GM23248 (cell line): ENCODE measurements at places on chromosomes 2 and 18. TPM values are rescaled to one million over a fixed set of nuclear protein-coding genes. Genes with fewer than 3 reads are reported as not detected.

The GALNT14 gene
- 2.3 and 3.2 TPM in 2 replicates for polyA plus RNA-seq

The OR6B2 gene
- not detected in 2 replicates for polyA plus RNA-seq

The CROCC2 gene
- polyA plus RNA-seq = not detected in 2 replicates

The HOXD1 gene
- polyA plus RNA-seq = 1.5 and 2.2 TPM in 2 replicates

The L3MBTL4 gene
- not detected in 2 replicates for polyA plus RNA-seq

The PCGF1 gene
- 23.5 and 24.8 TPM in 2 replicates for polyA plus RNA-seq

The MROH2A gene
- polyA plus RNA-seq = not detected in 2 replicates

The TACR1 gene
- polyA plus RNA-seq = 0.05 and 0.65 TPM in 2 replicates

The EVX2 gene
- not detected in 2 replicates for polyA plus RNA-seq

The LONRF2 gene
- polyA plus RNA-seq = not detected in 2 replicates

The TSGA10 gene
- 0.60 and 1.2 TPM in 2 replicates for polyA plus RNA-seq

The ONECUT2 gene
- polyA plus RNA-seq = 0.01 TPM in 2 replicates

The GPC1 gene
- 66.4 and 71.6 TPM in 2 replicates for polyA plus RNA-seq

The LDLRAD4 gene
- polyA plus RNA-seq = not detected in 2 replicates

The PDK1 gene
- 51.1 and 53.9 TPM in 2 replicates for polyA plus RNA-seq

The ALPI gene
- polyA plus RNA-seq = not detected in 2 replicates

The C2orf72 gene
- not detected in 2 replicates for polyA plus RNA-seq

The ANKRD30B gene
- polyA plus RNA-seq = not detected in 2 replicates

The MALL gene
- 61.6 and 68.5 TPM in 2 replicates for polyA plus RNA-seq

The TFCP2L1 gene
- not detected in 2 replicates for polyA plus RNA-seq

The TRIM54 gene
- polyA plus RNA-seq = not detected in 2 replicates

The POTEI gene
- polyA plus RNA-seq = not detected in 2 replicates

The COPS9 gene
- polyA plus RNA-seq = 340 and 350 TPM in 2 replicates

The HDHD2 gene
- 23.6 and 25.4 TPM in 2 replicates for polyA plus RNA-seq

The IL18R1 gene
- 1.1 and 2.1 TPM in 2 replicates for polyA plus RNA-seq

The VWC2L gene
- polyA plus RNA-seq = not detected in 2 replicates

The STPG4 gene
- polyA plus RNA-seq = not detected in 2 replicates

The IL36B gene
- not detected in 2 replicates for polyA plus RNA-seq

The SLC9A4 gene
- not detected in 2 replicates for polyA plus RNA-seq

The LHCGR gene
- polyA plus RNA-seq = not detected in 2 replicates

The KYNU gene
- 0.15 TPM in 1 of 2 replicates, not detected in the other for polyA plus RNA-seq

The CRACDL gene
- not detected in 2 replicates for polyA plus RNA-seq

The CFAP210 gene
- polyA plus RNA-seq = 0.11 TPM in 1 of 2 replicates, not detected in the other

The RNF125 gene
- polyA plus RNA-seq = 0.18 and 0.77 TPM in 2 replicates

The FEZ2 gene
- 48.8 and 50.5 TPM in 2 replicates for polyA plus RNA-seq

The LRP2 gene
- not detected in 2 replicates for polyA plus RNA-seq

The LIMS4 gene
- polyA plus RNA-seq = 1.8 and 2.0 TPM in 2 replicates
